ENCODE measurements at places on chromosomes 13 and 19. TPM values are rescaled to one million over a fixed set of nuclear protein-coding genes. Genes with fewer than 3 reads are reported as not detected.

DNA sequence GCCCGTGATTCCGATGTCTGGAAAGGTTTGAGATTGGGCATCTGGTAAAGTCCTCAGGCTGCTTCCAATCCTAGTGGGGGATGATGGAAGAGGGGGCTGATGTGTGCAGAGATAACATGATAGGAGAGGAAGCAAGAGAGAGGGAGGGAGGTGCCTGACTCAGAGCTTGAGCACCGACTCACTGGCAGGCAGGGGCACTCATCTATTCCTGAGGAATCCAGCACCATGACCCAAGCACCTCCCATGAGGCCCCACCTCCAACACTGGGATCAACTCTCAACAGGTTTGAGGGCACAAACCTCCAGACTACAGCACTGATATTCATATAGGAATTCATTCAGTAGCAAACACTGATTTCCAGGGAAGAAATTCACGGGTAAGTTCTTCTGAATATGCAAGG is 5.6 kb upstream of the SIGLEC9 start:
- no peak overlapping the region for H3K4me3 ChIP-seq
- no peak for DNase-seq

GRCh38 chr19:49678985-49679770 is 2.1 kb downstream of the PRMT1 start:
- DNase-seq: no peak
- H3K4me3 ChIP-seq: no peak overlapping the region
- peak overlapping the region; percentile 83 for H3K27ac ChIP-seq
- peaks cover 4% of the 10 kb centered on the region for H3K36me3 ChIP-seq
- H3K4me1 ChIP-seq: peaks cover 31% of the 10 kb centered on the region

GRCh38 chr13:113803409-113804016 is 44.5 kb downstream of the TMEM255B start:
- H3K4me1 ChIP-seq: peaks cover 4% of the 10 kb centered on the region
- H3K36me3 ChIP-seq: no peaks in the 10 kb centered on the region
- H3K27me3 ChIP-seq: no peaks in the 10 kb centered on the region
- no peak overlapping the region for H3K4me3 ChIP-seq
- H3K27ac ChIP-seq: no peak overlapping the region

DNA sequence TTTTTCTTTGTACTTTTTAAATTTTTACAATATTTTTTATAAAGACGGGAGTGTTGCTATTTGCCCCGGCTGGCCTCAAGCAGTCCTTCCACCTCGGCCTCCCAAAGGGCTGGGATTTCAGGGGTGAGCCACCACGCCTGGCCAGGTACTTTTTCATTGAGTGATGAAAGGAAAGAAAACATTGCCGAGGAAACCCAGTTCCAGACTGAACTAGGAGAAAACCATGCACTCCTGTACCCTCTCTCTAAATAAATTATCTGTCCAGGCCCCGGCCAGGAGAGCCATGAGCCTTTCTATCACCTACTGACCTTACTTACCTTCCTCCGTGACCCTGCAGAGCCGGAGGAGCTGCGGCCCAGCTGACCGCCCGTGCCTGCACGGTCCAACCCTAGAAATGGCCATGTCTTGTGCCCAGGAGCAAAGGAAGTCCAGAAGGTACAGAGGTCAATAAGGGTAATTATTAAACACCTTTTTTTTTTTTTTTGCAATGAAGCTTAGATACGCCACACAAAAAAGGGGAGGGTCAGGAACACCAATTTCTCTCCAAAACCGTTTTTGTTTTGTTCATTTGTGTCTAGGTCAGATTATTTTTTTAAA is at the start of gene SLC7A9:
Gene SLC7A9, minus strand, starts transcription at position 399 of the 597 bp plus-strand sequence. CDS start 1,233 bp downstream, outside the sequence.
- no peak within 1 kb of the TSS for H3K4me3 ChIP-seq
- H3K27ac ChIP-seq: no peak within 1 kb of the TSS
- no peaks in the 10 kb centered on the region for H3K27me3 ChIP-seq
- no peaks in the 10 kb centered on the region for H3K36me3 ChIP-seq
- DNase-seq: peak; percentile 59

- no peak overlapping the region for H3K27ac ChIP-seq
- no peak overlapping the region for H3K4me3 ChIP-seq
- peaks cover 5% of the 10 kb centered on the region for H3K4me1 ChIP-seq
Measured at GRCh38 chr19:5809053-5809452, 4.2 kb downstream of the NRTN start.

The ZNF607 gene
- total RNA-seq: 6.9 TPM

The BEST2 gene
- not detected for total RNA-seq
